Natural killer cell (primary cell): ENCODE measurements at places on chromosomes 2 and 18. TPM values are rescaled to one million over a fixed set of nuclear protein-coding genes. Genes with fewer than 3 reads are reported as not detected.

DNA sequence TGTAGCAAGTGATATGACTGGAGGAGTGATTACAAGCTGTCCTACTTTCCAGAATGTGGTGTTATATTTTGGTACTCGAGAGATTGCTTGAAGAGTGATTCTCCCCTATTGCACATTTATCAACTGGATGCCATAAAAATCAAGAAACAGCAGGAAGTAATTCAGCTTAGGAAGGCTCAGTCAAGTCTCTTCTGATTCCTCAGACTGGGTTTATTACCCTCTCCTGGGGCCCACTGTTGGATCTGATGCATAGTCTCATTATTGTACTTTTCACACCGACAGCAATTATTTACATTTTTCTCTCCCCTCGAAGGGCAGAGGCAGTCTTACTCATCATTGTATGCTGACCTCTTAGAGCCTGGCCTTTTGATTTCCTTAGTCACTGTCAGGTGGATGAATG lies 9.3 kb downstream of the NOSTRIN start:
- DNase-seq = no peak

DNA sequence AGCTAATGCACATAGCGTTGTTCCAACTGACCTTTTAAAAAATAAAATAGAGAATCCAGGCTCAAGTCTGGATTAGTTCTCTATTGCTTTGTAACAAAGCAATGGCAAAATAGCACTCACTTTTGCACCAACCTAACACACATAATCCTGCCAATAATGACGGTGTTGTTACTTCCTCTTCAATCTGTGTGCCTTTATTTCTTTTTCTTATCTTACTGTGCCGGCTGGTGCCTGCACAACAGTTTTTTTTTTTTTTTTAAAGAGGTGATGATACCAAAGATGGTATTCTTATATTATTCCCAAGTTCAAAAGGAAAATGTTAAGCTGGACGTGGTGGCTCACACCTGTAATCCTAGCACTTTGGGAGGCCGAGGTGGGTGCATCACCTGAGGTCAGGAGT lies 3.4 kb downstream of the PLB1 start:
- DNase-seq = no peak

DNA sequence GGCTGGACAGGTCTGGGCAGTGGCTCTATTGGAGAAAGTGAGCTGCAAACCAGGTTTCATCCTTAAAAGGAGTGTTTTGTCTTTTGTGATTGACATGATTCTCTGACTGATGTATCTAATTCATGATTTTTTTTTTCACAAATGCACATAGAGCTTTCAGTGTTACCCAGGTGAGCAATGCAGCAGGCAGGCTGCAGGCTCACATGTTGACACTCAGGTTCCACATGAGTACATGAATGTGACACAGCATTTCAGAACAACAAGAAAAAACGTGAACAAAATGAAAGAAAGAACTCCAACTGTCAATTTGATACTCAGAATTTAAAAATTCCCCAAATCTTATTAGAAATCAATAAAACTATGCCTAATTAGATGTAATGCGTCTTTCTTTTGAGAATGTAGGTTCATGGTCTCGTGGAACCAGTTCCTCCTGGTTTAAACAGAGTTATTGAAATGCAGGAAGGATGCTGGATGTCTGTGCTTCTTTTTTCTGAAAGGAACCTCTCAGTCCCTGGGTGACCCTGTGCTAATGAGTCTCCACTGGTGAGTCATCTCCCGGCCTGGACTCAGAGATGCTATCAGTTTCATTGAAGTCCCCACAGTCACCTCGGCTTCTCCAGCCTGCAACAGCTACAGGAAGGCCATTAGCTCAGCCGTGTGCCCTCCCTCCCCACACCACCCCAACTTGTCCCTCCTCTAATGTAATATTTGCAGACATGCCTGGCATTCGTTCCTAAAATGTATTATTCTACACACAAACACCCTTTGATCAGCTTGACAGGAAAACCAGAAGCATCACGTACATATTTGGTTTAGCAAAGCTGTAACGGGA lies 430.4 kb downstream of the LPIN1 start:
- no peak for DNase-seq

DNA sequence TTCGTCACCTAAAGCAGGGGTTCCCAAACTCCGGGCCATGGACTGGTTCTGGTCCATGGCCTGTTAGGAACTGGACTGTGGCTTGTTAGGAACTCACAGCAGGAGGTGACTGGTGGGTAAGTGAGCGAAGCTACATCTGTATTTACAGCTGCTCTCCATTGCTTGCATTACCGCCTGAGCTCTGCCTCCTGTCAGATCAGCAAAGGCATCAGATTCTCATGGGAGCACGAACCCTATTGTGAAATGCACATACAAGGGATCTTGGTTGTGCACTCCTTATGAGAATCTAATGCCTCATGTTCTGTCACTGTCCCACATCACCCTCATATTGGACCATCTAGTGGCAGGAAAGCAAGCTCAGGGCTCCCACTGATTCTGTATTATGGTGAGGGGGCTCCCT lies 217.0 kb downstream of the ZFP36L2 start:
- no peak for DNase-seq

- peak; percentile 46 for DNase-seq
Observed at GRCh38 chr2:85578243-85579180, 1.1 kb downstream of the VAMP8 start.

- no peak for DNase-seq
Observed at GRCh38 chr2:164793529-164793928, 48.1 kb downstream of the COBLL1 start.

GRCh38 chr2:28080911-28081310 lies 190.4 kb downstream of the BABAM2 start:
- no peak for DNase-seq

GRCh38 chr2:23555944-23556343 lies 171.0 kb downstream of the KLHL29 start:
- no peak for DNase-seq

GRCh38 chr2:46876741-46877384 lies 38.7 kb downstream of the MCFD2 start:
- DNase-seq = peak; percentile 31

GRCh38 chr18:33270297-33270696 lies 170.2 kb downstream of the CCDC178 start:
- no peak for DNase-seq

- DNase-seq = peak; percentile 86
Observed at GRCh38 chr18:811892-812375, at the start of gene YES1. Gene YES1 (minus strand): TSS chr18:812242. CDS start chr18:756827, 55,415 bp downstream.

GRCh38 chr2:124887466-124887865 lies 862.4 kb downstream of the CNTNAP5 start:
- DNase-seq = no peak

DNA sequence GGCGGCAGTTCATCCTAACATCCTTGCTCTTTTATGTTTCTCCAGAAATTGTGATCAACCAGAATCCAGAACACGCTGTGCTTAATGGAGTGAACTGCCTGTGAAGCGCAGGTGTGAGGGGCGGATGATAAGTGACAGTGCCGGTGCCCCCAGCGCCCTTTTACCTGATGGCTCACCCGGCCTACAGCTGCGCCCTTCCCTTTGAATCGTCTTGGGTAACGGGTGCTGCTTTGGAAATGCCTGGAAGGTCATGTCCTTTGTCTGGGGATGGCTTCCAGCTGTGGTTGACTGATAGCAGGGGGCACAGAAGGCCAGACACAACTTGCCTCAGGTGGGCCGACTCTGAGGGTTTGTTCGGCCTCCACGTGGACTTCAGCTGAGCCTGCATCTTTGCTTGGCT lies 119.4 kb downstream of the LPIN1 start:
- no peak for DNase-seq

DNA sequence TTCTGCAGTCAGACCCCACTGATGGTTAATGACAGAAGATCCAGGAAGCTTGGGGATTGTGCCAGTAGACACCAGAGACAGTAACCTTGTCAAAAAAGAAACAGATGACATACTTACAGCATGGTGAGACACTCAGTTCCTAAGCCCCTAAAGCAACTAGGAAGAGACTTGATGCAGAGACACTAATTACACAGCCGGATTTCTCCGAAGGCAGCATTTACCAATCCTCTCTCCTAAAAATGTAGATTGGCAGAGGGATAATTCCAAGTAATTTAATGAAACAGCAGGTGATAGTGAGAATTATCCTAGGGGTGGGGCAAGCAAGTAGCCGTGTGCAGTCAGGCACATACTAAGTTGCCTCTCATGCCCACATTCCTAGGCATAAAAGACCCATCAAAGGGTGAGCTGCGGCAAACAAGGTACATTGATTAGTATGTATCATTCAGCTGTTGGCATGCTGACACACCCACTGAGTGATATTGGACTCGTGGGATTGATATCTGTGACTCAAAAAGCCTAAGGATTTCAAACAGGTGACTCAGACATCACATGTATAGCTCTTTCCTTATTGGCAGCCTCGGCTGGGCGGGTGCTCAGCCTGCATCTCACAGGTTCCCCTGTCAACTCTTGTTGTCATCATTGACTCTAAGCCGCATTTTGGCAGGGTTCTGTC lies 296.7 kb upstream of the ATP5MC3 start:
- no peak for DNase-seq

DNA sequence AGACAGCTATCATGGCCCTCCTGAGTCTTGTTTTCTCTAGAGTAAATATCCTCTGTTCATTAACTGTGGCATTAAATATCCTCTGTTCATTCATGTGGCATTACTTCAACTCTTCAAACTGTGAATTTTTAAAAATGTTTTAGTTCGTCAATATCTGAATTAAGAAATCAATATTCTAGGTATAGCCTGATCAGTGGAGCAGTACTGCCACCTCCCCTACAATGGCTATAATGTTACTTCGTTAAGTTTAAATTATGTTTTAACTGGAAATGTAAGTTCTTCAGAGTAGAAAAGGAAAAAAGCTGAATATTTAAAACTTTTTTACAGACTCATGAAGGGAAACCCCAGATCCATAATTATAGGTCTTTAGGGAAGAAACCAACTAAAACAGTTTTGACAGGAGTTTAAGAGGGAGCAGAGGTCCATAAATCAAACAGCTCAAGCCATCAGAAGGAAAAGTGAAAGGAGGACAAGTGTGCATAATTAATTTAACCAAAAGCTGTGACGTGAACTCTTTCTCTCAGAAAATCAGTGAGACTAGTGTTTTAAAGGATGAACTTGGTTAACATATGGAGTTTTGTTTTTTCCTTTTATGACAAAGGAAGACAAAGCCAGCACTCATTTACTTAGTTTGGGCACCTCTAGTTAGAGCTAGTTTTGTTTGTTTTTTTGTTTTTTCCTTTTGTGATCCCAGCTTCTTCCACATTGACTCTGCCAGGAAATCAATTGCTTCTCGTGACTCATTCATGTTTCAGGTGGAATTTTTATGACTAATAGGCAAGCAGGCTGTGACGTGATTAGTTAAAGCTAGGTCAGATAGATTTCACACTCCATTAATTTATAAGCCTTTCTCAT lies 44.9 kb downstream of the RBBP8 start:
- DNase-seq = no peak

- DNase-seq = no peak
Observed at GRCh38 chr2:201132518-201132917, 16.6 kb downstream of the CFLAR start.

- no peak for DNase-seq
Observed at GRCh38 chr18:50456285-50456684, 81.4 kb downstream of the SKA1 start.

DNA sequence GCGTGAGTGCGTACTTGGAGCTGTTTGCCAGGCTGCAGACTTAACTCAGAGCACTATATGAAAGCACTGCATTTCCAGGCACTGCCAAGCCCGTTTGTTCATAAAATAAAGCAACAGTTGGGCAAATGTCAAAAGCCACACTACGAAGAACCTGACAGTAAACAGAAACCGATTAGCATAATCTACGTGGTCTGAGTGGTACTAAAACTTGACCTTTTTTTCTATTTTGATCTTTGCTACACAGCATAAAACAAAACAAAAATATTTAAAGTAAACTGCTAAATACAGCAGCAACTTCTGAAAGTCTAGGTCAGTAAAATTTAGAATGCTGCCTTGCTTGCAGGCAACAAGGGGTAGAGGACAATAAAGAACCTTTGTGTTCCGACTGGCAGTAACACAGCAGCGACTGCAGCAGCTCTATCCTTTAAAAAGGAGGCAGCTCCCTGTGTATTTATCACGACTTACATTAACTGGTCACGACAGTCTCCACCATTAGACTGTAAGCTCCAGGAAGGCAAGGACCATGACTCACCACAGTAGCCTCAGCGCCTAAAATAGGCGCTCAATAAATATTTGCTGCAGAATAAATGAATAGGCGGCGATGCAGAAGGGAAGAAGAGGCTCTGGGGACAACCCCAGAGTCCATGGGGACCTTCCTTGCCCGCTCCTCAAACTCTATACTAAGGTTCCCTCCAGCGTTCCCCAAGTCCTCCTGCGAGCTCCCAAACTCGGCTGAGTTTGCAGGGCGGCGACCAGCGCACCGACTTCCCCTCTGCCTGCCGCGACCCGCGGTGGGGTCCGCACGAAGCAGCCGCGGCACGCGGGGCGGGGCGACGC lies 902 bp downstream of the SS18 start:
- peak; percentile 40 for DNase-seq

GRCh38 chr2:76312236-76312635 lies 601.5 kb upstream of the GCFC2 start:
- no peak for DNase-seq

DNA sequence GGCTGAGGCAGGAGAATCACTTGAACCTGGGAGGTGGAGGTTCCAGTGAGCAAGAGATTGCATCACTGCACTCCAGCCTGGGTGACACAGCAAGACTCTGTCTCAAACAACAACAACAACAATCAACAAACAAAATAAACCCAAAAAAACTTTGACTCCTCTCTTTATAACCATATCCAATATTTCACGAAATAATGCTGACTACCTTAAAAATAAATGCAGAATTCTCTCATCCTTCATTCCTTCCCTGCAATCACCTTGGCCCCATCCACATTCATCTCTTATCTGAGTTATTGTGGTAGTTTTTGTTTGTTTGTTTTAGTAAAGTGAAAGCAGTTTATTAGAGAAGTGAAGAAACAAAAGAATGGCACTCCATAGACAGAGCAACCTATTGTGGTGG lies 3.2 kb downstream of the PTPRN start:
- no peak for DNase-seq

DNA sequence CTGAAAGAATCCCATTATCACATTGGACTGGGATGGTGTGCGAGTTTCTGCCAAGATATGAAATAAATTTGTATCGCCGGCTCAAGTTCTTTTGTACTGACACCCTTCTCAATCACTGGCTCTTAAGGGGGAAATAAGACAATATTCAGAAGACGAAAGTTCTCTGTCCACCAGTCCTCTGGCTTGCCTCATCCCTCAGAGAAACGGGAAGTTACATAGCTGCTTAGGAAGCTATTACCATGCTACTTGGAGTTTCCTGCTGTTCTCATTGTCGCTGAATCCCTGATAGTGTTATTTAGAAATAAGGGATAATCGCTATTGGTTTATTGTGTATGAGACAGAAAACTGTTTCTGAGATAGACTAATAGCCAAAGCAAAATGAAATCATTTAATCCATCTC lies 205.0 kb upstream of the ZNF521 start:
- no peak for DNase-seq

Gene SCN3A
- total RNA-seq = 0.58 TPM

Gene TRIM54
- total RNA-seq = 0.18 TPM

Gene PFN4
- total RNA-seq = not detected

Gene PAX3
- not detected for total RNA-seq

Gene ZBTB7C
- not detected for total RNA-seq

Gene PSD4
- 347 TPM for total RNA-seq

Gene DUSP2
- total RNA-seq = 564 TPM

Gene DTNA
- total RNA-seq = 0.33 TPM
